ENCODE measurements at places on chromosomes 6 and 20.
A peak's percentile ranks its signal among the peaks of the same experiment; 100 is the strongest.

GRCh38 chr20:40073535-40074111, 615.4 kb downstream of the MAFB start:
- DNase-seq, result peak; percentile 42

DNA sequence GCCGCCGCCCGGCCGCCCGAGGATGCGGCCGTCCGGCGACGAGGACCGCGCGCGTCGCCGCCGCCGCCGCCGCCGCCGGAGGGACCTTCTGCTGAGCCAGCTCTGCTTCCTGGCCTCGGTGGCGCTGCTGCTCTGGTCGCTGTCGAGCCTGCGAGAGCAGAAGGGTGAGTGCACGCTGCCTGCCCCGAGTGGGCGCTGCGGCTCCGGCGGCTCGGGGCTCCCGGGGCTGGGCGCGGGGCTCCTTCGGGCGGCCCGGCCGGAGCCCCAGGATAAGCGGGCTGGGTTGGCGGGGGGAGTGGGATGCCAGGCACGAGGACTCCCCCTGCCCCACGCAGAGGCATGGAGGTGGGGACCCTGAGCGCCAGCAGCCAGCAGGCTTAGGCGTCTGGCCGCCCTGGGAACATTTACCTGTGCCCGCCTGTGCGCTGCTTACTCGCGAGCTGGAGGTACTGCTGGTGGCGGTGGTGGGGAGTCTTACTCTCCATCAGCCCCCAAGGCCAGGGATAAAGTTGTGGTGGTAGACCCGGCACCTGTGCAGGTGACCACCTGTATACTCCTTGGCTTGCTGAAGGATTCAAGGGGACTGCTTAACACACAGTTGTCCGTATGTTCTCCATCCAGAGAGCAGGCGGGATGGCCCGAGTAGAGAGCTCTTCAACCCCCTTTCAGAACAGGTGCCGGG, 520 bp downstream of the SLC24A3 start:
- peak; percentile 68 for DNase-seq

DNA sequence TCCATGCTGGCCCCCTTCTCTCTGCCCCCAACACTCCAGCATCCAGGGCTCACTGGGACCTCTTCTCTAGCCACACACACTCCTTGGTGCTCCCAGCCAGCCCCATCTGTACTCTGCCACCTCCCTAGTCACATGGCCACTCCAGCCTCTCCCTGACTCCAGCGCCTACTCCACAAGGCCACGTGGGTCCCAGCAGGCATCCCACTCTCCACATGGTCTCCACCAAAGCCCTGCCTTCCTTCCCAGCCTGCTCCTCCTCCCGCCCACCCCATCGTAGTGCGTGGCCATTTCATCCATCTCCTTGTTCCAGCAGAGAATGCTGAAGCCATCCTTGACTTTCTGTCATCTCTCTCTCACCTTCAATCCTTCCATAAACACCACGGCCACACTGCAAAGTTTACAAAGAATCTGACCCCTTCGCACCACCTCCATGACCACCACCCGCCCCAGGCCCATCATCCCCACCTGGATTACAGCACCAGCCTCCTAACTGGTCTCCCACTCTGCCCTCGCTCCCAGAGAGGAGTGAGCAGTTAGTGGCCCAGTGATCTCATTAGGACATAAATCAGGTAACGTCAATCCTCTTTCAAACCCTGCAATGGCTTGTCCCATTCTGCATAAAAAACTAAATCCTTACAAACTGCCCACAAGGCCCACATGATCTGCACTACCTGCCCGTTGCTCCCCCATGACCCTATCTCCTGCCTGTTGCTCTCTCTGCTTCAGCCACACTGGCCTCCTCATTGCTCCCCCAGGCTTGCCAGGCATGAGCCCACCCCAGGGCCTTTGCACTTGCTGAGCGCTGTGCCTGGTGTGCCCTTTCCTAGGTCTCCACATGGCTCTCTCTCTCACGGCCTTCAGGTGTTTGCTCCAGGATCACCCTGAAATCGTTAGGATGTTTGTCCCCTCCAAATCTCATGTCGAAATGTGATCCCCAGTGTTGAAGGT, 96.2 kb downstream of the GRM4 start:
- no peak for DNase-seq

DNA sequence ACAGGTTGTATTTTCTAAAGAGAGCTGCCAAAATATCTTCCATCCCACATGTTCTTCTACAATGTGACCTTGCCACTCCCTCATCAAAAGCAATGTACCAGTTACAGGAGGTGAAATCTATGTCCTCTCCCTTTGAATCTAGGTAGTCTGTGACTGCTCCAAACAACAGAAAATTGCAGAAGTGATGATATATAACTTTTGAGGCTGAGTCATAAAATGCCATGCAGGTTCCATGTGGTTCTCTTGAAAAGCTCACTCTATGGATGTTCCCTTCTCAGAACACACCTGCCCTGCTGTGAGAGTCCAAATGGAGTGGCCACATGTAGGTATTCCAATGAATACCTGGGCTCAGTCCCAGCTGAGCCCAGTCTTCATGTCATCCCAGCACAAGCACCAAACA, 16.9 kb upstream of the PHIP start:
- DNase-seq, result no peak

GRCh38 chr6:148261470-148261869, 81.2 kb upstream of the SASH1 start:
- no peak for DNase-seq

DNA sequence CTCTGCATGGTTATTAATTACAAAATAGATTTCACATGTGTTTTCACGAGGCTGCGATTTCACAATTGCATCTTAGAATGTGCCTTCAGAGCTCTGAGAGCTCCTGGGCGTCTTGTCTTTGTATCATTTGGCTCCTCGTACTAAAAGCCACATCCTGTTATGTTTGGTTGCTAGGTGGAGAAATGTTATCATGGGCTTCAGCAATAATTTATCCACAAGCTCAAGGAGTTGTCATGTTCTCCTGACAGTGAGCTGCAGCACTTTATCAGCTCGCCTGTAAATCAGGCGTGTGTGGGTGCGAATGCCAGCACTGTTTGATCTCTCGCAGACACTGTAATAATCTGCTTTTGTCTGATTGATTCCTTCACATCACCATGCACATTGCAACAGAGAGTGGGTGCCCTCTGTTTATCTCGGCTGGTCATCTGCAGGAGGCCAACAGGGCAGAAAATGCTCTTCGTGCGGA, 218.6 kb upstream of the ZFP64 start:
- no peak for DNase-seq

GRCh38 chr6:6057442-6058053, 50.8 kb upstream of the NRN1 start:
- DNase-seq, result peak; percentile 55

DNA sequence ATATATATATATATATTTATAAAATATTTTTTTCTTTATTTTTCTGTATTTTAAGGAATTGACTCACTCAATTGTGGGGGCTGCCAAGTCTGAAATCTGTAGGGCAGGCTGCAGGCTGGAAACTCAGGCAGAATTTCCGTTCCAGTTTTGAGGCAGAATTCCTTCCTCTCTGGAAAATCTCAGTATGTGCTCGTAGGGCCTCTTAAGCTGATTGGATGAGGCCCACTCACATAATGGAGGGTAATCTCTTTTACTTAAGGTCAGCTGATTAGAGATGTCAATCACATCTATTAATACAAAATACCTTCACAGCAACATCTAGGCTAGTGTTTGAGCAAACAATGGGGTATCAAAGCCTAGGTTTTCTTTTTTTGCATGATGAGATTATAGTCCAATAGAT, 244.7 kb upstream of the RNF24 start:
- no peak for DNase-seq

DNA sequence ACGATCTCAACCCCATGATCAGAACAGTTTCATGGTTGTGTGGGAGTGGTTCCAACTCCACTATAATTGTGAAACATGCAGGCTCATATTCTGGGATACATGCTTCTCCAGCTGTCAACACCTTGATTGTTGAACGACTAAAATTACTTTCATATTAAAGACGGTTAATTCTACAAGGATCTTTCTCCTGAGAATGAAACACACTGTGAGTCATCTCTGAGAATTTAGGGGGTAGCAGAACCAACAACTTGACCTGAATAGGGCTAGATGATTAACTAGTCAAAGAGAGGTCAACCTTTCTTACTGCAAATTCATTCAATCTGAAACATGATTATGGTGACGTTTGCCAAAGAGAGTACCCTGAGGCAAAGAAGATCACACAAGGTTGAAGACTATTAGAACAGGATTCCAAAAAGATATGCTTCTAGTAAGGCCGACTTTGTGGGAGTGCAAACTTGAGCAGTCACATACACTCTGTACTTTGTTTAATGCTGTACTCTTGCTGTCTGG, 175.2 kb upstream of the CITED2 start:
- DNase-seq, result no peak

DNA sequence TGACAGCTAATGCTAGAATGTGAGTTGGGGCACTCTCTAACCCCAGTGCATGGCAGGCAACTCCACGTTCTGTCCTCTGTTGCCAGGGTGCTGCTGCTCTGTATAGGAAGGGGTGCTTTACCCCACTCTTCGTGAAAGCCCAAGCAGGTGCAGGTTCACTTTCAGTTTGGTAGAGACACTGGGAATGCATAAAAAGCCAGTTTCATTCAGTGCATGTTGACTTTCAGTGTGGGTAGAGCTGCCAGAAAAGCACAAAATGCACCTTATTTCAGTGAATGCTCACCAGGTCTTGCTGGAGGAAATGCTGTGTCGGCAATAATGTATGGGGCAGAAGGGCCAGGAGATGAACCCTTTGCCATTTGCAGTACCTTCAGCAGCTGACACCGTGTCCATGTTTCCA, 62.1 kb upstream of the ADGRB3 start:
- DNase-seq, result no peak

DNA sequence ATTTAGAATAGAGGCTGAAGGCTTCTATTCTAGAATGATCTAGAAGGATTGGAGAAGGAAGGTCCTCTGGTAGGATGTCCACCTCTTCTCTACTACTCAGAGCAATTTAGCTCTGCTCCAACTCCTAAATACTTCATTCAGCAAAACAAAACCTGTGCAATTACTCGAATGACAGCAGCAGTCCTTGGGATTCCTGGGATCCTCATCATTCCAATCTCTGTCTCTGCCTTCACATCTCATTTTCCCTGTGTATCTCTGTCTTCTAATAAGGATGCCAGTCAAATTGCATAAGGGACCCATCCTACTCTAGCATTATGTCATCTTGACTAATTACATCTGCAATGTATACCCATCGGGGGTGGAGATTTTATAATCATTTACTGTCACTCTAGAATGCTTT, 5.5 kb upstream of the AIG1 start:
- DNase-seq, result no peak

- no peak for DNase-seq
These were observed 81.7 kb upstream of the RIPOR2 start for GRCh38 chr6:25017486-25017885.

- DNase-seq, result no peak
These were observed 11.6 kb downstream of the LAMA5 start for GRCh38 chr20:62355516-62355877.

- DNase-seq, result no peak
These were observed 5.4 kb upstream of the PPP1R3G start for GRCh38 chr6:5079692-5080091.

DNA sequence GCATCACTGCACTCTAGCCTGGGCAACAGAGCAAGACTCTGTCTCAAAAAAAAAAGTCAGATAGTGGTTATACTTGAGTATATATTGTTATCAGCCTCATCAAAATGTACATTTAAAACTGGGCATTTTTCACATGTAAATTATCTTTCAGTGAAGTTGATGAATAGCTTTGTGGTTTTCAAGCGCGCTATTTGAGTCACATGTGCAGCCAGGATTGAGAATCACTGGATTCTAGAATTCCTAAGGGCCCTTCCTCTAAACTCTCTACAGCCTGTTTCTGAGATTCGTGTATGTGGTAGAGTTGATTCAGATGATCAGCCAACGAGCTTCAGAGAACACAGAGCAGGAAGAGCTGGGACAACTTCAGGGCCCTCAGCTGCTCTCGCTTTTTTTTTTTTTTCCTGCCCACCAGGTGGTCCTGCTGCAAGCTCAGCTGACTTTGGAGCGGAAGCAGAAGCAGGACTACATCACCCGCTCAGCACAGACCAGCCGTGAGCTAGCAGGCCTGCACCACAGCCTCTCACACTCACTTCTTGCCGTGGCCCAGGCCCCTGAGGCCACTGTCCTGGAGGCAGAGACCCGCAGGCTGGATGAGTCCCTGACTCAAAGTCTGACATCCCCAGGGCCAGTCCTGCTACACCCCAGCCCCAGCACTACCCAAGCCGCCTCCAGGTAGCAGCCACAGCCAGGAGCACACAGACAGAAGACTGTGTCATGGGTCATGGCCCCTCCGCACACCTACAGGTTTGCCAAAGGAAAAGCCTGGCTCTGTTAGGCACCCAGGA, 18.3 kb downstream of the C20orf173 start:
- no peak for DNase-seq

DNA sequence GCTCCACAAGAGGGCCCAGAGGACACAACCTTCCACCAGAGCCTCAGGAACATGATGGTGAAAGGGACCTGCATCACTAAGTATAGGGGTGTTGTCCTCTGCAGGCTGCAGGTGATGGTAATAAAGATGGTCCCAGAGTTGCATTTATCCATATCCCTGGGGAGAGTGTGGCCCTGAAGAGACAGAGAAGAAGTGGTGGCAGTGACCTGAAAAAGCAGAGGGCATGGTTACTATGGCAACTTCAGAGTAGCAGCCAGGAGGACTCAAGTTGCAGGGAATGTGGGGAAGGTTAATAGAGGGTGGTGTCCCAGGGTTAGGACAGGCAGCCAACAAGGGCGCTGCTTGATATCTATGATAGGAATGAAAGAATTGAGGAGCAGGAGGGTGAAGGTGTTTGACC, 57.1 kb downstream of the HLA-A start:
- no peak for DNase-seq

GRCh38 chr6:10531503-10531902, 10.4 kb downstream of the GCNT2 start:
- no peak for DNase-seq

GRCh38 chr20:36253036-36253435, 16.8 kb downstream of the AAR2 start:
- no peak for DNase-seq

- DNase-seq, result no peak
These were observed 103.2 kb upstream of the CD93 start for GRCh38 chr20:23189341-23189740.

GRCh38 chr6:88359530-88360202, 193.5 kb upstream of the CNR1 start:
- no peak for DNase-seq

DNA sequence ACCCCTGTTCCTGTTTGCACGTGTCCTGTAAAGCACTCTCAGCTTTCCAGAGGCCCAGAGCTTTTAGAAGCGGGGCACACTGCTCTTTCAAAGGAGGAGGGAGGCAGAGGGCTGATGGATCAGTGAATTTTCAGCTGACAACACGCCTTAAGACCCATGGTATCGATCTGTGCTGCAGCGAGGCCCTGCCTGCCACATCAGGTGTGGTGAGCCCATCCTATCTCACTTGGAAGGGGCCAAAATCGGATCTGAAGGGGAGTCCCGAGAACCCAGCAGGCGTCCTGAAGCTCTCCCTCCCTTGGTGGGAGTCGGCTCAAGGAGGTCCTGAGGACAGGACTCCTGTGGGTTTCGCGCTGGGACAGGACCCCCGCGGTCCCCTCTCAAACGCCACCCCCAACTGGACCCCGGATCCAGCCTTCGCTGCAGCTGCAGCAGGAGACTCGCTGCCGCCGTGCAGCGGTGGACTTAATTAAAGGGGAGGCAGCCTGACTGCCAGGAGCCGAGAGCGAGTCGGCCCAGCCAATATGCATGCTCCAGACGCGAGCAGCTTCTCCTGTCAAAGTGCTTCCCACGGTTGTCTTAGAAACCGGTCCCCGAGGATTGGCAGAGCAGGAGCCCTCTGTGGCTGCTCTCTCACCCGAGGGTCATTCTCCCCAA, 580.0 kb upstream of the ZNF337 start:
- peak; percentile 14 for DNase-seq

All from iPS-NIHi11 (cell line).